ENCODE measurements at places on chromosomes 4 and X.
A peak's percentile ranks its signal among the peaks of the same experiment; 100 is the strongest.

DNA sequence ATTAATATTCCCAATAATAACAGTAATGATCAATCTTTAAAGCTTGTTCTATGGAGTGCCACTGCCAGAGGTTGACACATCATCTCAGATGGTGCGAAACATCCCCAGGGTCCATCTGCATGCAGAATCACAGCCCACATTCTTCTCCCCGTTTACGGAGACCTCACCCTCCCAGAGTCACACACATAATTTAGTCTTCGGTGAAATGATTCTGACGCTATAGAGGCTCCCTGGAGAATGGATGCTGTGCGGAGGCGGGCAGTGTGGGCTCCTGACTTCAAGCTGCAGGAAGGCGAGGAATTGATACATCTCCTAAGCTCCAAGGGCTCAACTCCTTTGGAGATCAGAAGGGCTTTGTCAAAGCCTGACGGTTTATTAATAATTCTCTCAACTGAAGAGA, 11.0 kb upstream of the ARHGAP36 start:
- no peak for DNase-seq

GRCh38 chr4:74117024-74117534, 18.1 kb upstream of the CXCL2 start:
- DNase-seq: no peak

DNA sequence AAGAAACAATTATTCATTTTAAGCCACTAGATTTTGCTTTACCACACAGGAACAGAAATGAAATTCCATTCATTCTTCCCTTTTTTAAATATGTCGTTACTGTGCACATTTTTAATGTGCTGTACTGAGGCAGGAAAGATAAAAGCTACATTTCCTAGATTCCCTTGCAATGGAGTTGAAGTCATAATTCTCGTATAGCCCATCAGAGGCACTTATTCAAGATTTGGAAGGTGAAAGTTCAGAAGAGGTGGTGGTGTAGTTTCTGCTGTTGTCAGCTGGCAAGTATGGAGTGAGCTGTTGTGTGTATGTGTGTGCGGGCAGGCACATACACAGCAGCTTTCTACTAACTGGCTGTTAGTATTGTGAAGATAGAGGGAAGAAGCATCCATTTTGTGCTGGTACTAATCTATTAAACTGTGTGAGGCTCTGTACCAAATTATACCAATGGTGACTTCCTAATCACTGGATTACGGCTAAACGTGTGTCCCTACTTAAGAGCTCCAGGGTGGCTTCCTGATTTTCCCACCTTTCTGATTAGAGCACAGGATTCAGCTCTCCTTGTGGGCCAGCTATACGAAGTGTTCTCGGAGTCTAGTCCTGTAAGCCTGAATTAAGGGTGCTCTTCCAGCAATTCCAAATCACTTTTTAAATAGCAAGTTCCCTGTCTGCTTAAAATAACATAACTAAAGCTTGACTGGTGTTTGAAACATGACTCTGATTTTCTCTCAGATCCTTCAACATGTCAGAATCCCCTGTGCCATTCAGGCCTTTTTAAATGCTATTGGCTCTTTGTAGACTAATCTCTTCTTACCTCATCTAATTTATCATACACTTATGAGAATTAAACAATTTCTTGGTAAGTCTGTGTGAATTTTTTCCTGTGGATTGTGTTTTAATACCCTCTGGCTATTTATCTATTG, 43.8 kb downstream of the PDS5A start:
- no peak for DNase-seq

DNA sequence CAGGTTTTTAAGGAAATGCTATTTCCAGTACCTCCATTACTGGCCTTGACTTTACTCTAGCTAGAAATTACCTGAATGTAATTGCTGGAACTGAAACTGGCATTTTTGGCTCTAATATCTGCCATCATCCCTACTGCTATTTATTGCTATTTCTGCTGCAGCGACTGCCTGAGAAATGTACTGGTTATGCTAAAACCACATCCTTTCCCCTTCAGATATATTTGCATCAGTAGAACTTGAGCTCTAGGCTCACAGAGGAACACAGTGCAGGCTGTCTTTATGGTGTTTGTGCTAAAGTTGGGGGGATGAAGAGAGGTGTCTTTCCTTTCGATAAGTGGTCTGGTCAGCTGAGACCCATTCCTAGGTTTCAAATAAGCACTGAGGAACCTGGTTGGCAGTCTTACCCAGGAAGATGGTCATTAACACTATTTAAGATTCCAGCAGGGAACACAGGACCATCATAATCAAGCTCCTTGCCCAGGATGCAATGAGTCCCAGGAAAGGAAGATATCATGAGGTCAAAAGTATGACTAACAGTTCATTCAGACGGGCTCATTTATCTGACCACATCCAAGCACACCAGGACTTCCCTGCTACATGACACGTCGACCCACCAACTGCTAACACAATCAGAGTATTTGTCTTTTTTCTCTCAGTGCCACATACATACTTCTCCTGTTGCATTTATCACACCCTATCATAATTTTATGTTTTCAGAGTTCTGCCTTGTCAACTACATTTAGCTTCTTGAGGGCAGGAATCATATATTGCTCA, 137.4 kb downstream of the GABRA3 start:
- DNase-seq: no peak

GRCh38 chr4:104938624-104939023, 208.1 kb upstream of the TET2 start:
- no peak for DNase-seq

- peak; percentile 68 for DNase-seq
Observed at GRCh38 chr4:79358438-79358837, 32.6 kb upstream of the NAA11 start.

- no peak for DNase-seq
Observed at GRCh38 chr4:143531380-143531779, 17.9 kb downstream of the SMARCA5 start.

GRCh38 chr4:109321232-109321631, 18.8 kb upstream of the COL25A1 start:
- DNase-seq: no peak

DNA sequence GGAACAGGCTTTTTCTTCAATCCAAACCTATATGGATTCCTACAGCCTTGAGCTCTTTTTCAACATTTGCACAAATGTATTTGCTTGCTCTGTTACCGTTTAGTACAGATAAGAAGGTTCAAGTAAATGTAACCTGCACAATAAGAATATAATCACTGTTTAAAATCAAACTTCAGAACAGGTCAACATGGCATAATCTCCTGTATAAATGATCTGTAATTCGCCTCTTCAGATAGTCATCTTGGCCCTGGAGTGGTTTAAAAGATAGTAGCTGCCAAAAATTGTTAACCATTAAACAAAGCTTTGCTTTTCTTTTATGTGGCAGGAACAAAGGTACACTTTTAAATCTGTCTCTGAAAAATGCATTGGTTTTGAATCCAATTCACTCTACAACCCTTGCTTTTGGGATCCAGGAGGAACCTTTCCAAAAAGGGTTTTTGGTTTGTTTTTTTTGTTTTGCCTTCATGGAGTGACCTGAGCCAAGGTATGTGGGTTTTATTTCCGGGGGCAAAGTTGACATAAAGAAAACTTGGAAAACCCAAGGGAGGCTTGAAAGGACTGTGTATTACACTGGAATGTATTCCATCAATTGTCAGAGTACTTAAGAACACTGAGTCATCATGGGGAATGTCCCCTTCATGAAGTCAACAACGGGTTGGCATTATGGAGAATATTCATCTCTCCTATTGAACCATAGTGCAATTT, 210.4 kb upstream of the HCCS start:
- peak; percentile 28 for DNase-seq

- DNase-seq: no peak
Observed at GRCh38 chrX:37646254-37646653, 39.3 kb upstream of the XK start.

DNA sequence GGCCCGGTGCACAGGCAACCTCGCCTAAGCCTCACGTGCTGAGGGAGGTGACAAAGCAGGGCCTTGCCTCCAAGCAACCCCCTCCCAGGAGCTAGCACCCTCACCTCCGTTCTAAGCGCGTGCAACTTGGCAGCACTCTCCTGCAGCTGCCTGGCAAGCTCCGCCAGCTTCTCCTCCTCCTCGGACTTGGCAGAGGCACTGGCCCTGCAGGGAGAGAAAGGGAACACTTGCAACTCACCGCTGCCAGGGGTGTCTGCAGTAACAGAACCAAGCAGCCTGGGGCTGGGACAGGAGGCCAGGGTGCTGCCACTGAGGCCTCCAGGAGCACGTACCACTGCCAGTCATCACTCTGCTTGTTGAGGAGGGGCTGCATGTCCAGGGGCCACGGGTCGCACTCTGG, 10.3 kb upstream of the TREX2 start:
- no peak for DNase-seq

Data from SK-N-DZ (cell line).